ENCODE measurements at places on chromosomes 7 and 10.

- DNase-seq, result no peak
Observed at GRCh38 chr7:51647931-51648351, 331.3 kb upstream of the COBL start.

GRCh38 chr10:120630266-120630665 lies 173.2 kb downstream of the PLPP4 start:
- DNase-seq, result no peak

- no peak for DNase-seq
Observed at GRCh38 chr10:78476156-78476555, 442.5 kb downstream of the RPS24 start.

- no peak for DNase-seq
Observed at GRCh38 chr10:15579605-15580004, 140.1 kb downstream of the ITGA8 start.

- no peak for DNase-seq
Observed at GRCh38 chr7:129742256-129742655, 130.7 kb downstream of the NRF1 start.

DNA sequence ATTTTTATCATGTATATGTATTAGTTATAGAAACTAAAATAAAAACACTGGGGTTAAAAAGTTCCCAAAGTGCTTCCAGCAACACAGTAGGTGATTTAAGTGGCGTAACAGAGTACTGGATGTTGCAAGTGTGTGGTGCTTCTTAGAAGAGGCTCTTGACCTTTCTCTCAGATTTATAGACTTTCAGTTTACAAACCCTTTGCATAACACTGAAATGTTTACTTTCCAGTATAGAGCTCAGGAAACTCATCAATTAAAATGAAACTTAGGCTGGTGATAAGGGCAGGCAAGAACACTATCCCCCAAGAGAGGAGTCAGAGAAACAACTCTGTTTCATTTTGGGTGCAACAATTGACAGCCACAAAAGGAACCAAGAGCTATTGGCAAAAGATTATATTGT lies 27.5 kb upstream of the SMC3 start:
- DNase-seq, result no peak

GRCh38 chr10:43093423-43094076 lies 16.7 kb downstream of the RET start:
- no peak for DNase-seq

- DNase-seq, result no peak
Observed at GRCh38 chr7:41641011-41641664, 61.8 kb downstream of the INHBA start.

DNA sequence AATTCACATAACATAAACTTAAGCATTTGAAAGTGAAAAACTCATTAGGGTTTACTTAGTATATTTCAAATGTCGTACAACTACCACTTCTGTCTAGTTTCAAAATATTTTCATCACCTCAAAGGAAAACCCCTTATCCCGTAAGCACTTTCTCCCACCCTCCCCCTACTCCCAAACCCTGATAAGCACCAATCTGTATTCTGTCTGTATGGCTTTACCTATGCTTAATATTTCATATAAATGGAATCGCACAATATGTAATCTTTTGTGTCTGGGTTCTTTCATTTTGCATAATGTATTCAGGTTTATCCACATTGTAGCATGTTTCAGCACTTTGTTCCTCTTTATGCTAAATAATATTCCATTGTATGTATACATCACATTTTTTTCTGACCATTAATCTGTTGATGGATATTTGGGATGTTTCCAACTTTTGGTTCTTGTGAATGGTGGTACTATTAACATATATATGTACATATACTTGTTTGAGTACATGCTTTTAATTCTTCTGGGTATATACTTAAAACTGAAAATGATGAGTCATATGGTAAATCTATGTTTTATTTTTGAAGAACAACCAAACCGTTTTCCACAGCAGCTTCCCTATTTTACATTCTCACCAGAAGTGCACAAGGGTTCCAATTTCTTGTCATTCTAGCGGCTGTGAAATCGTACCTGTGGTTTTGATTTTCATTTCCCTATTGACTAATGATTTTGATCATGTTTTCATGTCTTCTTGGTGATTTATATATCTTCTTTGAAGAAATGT lies 6.2 kb upstream of the STARD3NL start:
- no peak for DNase-seq

- no peak for DNase-seq
Observed at GRCh38 chr7:117251687-117252086, 71.2 kb downstream of the WNT2 start.

GRCh38 chr10:58993480-58994221 lies 182.8 kb upstream of the PHYHIPL start:
- peak; percentile 34 for DNase-seq

DNA sequence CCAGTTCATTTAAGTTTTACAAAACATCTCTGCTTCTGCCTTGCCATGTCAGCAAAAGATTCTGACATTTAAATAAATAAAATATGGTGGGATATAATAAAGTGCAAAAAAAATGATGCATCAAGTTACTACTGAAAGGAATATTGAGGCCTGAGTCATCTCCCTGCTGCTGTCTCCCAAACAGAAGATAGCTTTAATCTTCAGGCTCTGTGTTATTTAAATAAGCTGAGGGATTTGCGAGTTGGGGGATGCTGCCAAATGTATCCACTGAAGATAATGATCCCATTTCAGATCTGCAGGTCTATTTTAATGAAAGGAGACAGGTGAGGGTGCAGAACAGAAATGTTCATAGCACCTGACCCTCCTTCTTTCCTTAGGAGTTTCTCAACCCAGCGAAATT lies 720.8 kb downstream of the AUTS2 start:
- no peak for DNase-seq

DNA sequence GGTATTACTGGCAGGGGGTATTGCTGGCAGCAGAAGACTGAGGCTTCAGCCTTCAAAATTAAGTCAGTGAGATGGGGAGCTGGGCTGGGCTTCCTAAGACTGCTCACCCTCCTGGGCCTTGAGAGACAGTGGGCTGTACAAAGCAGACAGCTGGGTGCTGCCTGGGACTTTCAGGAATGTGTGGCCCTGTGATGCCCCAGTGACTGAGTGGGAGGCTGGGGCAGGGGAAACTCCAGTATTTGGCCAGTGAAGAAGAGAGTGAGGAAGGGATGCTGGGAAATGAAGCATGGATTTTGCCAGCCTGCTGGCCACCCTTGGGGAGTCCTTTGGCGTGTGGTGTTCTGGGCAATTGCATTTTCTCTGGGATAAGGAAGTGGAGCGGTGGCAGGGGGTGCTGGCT lies 442 bp downstream of the ANKRD2 start:
- DNase-seq, result no peak

- DNase-seq, result no peak
Observed at GRCh38 chr7:30119890-30120577, 14.8 kb upstream of the MTURN start.

DNA sequence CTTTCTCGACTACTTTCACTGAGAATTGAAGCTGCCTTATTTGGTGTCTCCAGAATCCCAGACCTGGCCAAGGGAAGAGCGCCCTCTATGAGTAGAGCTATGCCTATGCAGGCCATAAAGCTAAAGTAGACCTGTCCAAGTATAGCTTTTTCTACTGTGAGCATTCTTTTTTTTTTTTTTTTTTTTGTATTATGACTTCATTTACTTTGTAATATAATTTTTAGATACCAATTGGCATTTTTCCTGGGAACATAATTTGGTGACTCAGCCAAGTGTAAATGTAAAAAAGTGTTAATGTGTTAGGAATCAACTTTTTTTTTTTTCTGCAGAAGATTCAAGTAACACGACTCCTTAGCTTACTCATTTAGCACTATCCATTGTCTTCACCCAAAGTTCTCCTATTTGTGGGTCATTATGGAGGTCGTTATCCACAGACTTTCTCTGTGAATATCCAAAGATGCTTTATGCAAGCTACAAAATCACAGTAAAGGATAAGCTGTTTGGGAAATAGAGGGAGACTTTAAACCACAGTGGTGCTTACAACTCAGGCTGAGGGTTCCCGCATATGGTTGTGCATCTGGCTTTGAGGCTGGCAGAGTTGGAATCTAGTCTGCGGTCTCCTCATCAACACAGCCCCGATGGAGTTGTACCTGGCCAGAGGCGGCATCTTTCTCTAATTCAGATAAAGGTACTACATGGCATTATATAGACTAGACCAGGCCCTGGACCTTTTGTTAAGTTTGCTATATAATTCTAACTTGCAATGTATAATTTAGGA lies 1040.2 kb upstream of the SORCS1 start:
- peak; percentile 6 for DNase-seq

DNA sequence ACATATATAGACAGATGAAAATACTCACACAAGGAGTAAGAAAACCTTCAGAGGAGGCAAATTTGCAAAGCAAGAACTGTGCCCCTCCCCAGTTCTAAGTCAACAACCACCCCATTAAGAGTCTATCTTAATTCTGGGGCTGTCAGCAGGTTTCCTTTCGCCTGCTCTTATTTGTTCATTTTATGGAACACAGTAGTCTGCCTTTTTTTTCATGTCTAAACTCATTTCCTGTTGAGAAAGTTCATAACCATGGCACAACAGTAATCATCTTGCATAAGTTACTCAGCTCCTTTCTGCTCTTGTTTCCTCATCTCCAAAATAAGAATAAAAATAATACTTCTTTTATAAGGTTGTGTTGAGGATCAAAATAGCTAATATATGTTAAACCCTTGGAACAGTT lies 25.8 kb upstream of the AMPH start:
- no peak for DNase-seq

DNA sequence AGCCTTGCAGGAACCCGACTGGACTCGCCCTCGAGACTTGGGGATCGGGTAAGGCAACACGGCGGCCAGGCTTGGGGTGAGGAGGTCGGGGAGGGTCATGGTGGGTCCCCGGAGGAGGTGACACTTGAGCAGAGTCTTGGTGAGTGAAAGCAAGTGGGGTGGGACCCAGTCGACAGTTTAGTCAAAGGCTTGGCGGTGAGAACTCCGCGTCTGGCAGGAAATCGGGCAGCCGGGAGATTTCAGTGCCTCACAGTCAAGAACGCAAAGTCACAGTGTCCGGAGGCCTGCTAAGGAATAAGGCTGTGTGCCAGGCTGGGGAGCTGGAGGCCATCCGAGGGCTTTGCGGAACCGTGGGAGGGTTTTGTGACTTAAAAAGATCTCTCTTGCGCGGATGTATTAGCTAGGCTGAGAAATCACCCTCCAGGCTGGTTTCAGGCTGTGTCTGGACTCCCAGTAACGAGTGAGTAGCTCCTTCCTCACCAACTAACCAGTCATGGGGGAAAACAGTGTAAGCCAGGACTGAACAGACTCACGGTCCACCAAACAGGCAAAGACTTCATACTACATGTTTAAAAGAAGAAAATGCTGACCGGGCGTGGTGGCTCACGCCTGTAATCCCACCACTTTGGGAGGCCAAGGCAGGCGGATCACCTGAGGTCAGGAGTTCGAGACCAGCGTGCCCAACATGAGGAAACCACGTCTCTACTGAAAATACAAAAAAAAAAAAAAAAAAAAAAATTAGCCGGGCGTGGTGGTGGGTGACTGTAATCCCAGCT lies 613 bp downstream of the AP5Z1 start:
- DNase-seq, result peak; percentile 43

DNA sequence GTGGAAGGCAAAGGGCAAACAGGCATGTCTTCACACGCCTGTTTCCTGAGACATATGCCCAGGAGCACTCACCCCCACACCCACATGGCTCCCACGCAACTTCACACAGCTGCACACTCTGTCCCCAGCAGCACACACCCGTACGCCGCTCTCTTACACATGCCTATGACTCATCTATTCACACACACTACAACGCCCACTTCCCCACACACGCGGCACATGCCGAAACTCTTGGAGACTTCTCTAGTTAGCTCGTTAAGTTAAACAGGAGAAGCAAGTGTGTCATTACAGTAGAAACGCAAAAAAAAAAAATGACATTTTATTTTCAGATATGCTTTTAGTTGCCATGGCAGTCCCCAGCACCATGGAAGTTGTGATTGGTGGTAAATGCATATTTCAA lies 6.7 kb downstream of the CALN1 start:
- peak; percentile 59 for DNase-seq

DNA sequence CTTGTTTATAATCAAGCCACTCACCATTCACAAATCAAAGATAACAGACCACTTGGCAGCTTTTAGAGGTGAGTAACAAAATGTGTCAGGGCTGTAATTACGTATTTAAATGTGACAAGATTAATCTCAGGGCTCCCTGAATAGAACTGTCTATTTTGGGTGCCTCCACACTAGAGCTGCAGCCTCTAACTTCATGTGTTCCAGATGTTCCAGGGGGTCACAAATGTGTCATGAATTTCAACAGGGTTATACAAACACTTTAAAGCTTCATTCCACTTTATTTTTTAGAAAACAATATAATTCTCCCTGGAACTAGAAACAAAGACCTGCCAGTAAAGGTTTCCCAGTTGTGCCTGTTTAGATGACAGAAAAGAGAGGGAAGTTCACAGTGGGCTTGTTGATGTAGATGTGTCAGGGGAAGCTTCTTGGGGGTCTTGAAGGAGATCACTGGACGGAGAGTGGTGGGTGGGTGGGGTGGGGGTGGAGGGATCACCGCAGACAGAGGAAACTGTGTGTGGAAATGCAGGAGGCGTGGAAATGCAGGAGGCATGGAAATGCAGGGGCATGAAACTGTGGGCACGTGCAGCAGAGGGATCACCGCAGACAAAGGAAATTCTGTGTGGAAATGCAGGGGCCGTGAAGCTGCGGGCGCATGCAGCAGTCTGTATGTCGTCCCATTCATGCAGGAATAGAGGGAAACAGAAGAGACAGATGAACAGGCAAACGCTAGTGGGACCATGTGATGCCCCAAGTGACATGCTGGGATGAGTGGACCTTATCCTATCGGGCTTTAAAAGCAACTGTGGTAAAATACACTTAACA lies 42.0 kb upstream of the TRIL start:
- DNase-seq, result no peak

- DNase-seq, result no peak
Observed at GRCh38 chr7:158988302-158988862, 132.0 kb downstream of the DYNC2I1 start.

GRCh38 chr7:37116093-37116701 lies 332.5 kb downstream of the ELMO1 start:
- no peak for DNase-seq

GRCh38 chr7:74216361-74216761 lies 6.6 kb downstream of the LAT2 start:
- DNase-seq, result no peak

GRCh38 chr10:92291921-92292845 lies 1.2 kb downstream of the MARCHF5 start:
- peak; percentile 2 for DNase-seq

Measured in COLO829 (cell line).